ENCODE measurements at places on chromosomes 5 and 9.
A peak's percentile ranks its signal among the peaks of the same experiment; 100 is the strongest.

DNA sequence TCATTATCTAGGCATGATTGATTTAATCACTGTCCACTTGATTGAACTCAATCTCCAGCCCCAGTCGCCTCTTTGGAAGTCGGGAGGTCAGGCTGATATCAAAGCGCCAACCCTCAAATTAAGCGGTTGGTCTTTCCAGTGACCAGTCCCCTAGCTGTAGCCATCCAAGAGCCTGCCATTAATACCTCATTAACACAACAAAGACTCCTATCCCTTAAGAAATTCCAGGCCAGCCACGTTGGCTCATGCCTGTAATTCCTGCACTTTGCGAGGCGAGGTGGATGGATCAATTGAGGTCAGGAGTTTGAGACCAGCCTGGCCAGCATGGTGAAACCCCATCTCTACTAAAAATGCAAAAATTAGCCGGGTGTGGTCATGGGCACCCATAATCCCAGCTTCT is 27.4 kb upstream of the GCNT1 start:
- DNase-seq, result no peak

GRCh38 chr5:16855898-16856297 is 80.2 kb downstream of the MYO10 start:
- DNase-seq, result no peak

DNA sequence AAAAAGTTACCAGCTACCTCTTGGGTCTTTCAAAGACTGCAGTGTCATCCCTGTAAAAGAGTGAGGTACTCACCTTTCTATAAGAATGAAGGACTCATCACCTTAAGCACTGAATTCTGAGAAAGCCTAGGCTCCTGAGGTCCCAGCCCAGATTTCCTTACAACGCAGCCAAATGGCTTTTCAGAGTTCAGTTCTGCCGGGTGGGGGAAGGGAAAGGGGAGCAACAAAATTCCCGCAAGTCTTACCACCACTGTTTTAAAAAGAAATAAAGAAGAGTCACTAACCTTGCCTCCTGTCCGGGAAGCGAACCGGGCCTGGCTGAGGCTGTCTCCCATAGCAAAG is 373 bp downstream of the ADAMTS12 start:
- no peak for DNase-seq

DNA sequence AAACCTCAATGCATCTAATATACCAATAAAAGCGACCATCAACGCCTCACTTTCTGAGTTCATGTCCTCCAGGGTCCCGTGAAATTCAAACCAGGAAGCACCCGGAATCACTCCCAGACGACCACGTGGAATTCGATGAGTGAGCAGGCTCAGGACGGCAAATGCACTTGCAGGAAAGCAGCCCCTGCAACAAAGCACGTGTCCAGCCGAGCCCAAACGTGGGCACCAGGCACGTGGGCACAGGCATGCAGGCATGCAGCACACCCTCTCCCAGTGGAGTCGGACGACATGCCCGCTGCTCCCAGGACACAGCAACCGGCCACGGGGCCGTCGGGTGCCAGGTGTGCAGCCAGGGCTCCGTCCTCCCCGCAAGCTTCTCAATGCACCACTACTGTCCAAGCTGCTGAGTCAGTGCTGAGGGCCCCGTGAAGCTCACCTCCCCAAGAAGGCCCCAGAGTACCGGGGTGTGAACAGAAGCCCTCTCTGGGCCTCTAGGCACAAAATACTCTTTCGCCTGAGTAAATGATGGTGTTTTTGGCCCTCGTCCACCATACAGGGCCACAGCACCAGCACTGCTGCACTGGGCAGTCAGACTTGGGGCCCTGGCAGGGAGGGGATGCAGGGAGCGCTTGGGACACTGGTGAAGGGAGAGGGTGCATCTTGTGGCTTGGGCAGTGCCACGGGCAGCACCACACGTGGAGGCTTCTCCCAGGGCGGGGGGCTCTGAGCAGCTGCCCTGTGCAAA is 87.6 kb downstream of the VAV2 start:
- no peak for DNase-seq

GRCh38 chr5:154999865-155000264 is 13.7 kb upstream of the KIF4B start:
- no peak for DNase-seq

DNA sequence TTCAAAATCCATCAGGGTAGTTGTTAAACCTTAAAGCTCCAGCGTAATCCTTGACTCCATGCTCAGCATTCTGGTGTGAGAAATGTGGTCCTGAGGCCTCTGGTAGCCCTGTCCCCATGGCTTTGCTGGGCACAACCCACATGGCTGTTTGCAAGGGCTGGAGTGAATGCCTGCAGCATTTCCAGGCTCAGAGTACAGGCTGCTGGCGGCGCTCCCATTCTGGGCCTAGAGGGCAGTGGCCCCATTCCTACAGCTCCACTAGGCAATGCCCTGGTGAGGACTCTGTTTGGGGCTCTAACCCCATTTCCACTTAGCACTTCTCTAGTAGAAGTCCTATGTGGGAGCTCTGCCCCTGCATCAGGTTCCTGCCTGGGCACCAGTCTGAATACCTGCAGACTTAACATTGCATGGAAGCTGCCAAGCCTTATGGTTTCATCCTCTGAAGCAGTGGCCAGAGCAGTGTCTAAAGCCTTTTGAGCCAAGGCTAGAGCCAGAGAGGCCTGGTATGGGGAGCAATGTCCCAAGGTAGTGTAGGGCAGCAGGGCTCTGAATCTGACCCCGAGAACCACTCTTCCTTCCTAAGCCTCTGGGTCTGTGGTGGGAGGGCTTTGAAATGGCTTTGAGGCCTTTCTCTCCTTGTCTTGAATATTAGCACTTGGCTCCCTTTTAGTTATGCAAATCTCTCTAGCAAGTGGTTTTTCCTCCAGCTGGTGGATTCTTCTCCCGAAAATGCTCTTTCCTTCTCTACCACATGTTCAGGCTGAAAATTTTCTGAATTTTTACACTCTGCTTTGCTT is 5.8 kb upstream of the ALDH1A1 start:
- no peak for DNase-seq

- DNase-seq, result no peak
Observed at GRCh38 chr9:83432877-83433550, 105.2 kb downstream of the FRMD3 start.

DNA sequence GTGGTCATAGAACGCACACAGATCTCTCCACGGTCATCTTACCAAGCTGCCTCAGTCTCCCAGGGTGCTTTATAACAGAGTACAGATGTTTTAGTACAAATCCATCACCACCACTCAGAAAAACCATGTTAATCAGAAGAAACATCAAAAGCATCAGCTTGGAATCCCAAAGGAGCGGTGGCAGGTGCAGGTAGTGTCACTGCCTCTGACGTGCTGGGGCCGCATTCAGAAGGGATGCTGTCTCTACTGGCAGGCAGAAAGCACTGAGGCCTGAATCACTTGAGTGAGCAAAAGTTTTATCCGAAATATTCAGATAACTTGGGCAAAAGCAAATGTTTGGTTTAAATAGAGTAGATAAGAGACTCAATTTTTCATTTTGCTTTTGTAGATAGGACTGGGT is 448.4 kb upstream of the ZNF608 start:
- DNase-seq, result no peak

DNA sequence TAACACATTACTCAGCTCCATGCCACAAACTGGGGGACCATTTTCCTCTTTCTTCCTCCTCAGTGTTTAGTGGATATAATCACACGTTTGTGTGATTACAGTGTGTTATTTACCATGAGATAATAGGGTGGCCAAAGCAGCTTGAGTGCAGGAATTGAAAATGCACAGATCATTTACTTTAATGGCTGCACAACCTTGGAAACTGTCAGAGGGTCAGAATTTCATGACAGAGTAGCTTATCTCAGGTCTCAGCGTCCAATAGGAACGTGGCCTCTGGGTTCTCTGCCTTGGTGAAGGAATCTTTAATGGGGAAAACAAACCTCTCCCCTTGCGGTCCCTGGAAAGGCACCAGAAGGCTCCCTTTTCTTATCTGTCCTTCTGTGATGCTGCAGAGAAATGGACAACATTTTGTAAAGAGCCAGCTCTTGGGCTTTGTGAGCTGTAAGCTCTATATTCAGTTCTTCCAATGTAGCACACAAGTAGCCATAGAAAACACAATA is 87.4 kb upstream of the CD180 start:
- no peak for DNase-seq

GRCh38 chr5:59799668-59800346 is 93.7 kb downstream of the PDE4D start:
- no peak for DNase-seq

DNA sequence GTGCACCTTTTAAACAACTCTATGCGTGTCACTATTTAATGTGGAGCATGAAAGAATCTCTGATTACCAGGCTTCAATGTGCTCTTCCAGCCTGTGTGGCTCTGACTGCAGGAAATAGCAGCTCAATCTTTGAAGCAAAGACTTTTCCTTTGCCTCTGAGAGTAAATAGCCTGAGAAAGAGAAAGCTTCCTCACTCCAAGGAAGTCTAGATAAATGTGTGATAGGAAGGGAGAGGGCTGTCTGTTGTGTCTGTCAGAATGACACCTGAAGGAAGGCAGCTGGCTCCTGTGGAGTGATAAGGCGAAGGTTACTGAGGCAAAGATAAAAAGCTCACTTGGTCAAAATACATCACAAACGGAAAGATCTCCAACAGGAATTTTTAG is 205.3 kb upstream of the HAPLN1 start:
- no peak for DNase-seq

DNA sequence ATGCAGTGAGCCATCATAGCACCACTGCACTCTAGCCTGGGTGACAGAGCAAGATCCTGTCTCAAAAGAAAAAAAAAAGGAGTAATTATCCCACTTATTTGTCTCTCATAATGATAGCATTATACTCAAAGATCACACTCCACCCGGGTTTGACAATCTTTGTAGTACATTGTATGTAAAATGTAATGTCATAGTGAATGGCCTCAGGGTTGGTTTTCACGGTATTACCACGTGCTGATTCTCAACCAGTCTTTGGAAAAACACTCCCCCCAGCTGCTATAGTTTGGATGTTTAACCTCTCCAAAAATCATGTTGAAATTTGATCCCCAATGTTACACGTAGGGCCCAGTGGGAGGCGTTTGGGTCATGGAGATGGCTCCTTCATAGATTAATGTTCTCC is 402.4 kb upstream of the GRAMD2B start:
- no peak for DNase-seq

GRCh38 chr5:15124871-15125568 is 253.4 kb upstream of the ANKH start:
- DNase-seq, result no peak

GRCh38 chr5:64210866-64211265 is 45.2 kb downstream of the RNF180 start:
- DNase-seq, result no peak

DNA sequence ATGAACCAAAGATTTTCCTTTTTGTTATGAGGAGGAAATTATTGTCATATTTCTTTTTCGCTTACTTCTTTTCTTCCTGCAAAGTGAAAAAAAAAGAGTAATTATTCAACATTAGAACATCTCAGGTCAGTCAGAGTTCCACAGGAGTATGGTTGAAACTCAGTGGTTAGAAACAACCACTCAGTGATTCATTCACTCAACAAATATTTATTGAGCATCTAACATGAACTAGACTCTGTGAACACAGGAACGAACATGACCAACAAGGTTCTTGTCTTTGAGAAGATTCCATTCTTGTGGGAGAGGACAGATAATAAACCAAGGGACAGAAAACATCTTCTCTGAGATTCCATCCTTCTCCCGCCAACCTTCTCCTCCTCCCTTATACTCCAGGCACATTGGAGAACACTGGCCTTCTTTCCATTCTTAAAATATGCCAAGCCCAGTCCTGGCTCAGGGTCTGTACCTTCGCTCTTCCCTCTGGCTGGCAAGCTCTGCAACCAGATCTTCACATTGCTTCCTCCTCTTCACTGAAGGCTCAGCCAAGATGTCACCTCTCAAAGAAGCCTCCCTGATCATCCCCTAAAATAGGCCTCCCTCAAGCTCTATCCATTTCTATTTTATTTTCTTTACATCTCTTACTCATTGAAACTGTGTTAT is 6.8 kb upstream of the GRAMD2B start:
- DNase-seq, result no peak

DNA sequence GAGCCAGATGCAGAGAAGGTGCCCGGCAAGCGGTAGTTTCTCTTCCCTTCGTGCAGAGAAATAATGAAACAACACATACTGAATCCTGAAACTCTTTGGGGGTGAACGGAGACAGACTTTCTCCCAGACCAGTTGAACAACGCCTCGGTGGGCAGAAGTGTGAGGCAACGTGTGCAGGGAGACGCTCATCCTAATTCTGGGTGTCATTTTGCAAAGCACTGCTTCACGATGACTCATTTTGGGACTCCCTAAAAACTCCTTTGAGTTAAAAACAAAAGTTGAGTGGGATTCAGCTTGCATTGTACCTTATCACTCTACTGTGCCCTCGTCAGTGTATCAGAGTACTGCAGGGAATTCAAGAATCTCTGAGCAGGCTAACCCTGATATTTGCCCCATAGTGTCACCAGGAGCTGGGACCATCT is 3.5 kb upstream of the NEK6 start:
- DNase-seq, result peak; percentile 33

DNA sequence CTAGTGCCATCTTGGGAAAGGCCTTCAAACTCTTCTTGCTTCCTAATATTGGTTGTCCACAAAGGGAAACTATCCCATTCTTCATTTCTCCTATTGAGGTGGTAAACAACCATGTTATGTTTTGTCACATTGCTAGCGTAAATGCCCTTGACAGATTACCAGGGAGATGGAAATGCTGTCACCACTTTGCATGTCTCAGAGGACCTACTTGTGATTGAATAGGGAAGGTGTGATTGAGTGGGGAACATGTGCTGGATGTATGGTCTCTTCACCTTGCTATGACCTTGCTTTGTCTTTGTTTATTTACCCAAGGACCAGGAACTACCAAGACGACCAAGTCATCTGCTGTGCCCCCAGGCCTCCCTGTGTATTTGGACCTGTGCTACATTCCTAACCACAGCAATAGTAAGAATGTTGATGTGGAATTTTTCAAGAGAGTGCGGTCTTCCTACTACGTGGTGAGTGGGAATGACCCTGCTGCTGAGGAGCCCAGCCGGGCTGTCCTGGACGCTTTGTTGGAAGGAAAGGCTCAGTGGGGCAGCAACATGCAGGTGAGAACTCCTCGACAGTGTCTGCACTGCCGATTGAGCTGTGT is 96.1 kb downstream of the MAP1B start:
- no peak for DNase-seq

GRCh38 chr9:132538071-132538470 is 44.3 kb upstream of the BARHL1 start:
- DNase-seq, result no peak

- DNase-seq, result no peak
Observed at GRCh38 chr5:179253730-179254129, 91.5 kb downstream of the ADAMTS2 start.

GRCh38 chr5:79794347-79794746 is 104.7 kb downstream of the CMYA5 start:
- no peak for DNase-seq

- no peak for DNase-seq
Observed at GRCh38 chr5:90640484-90641059, 82.0 kb downstream of the ADGRV1 start.

- no peak for DNase-seq
Observed at GRCh38 chr5:7849681-7850394, 1.1 kb downstream of the CFAP90 start.
